HFFc6 (cell line): ENCODE measurements at places on chromosomes 12 and 14. TPM values are rescaled to one million over a fixed set of nuclear protein-coding genes. Genes with fewer than 3 reads are reported as not detected.

The SIX6 gene
- total RNA-seq = not detected in 2 replicates

The ANO2 gene
- total RNA-seq = 0.25 TPM in 1 of 3 replicates, not detected in the others

The AICDA gene
- not detected in 3 replicates for total RNA-seq

The PLA2G1B gene
- total RNA-seq = not detected in 3 replicates

The MOK gene
- 11.5 to 21.6 TPM (median 18.4 TPM) in 3 replicates for total RNA-seq

The COCH gene
- total RNA-seq = not detected in 3 replicates

The CLECL1 gene
- total RNA-seq = not detected in 3 replicates

The KRT4 gene
- total RNA-seq = 0.16 and 0.31 TPM in 2 replicates

The KRT76 gene
- not detected in 3 replicates for total RNA-seq
